ENCODE measurements at places on chromosomes 7 and 10.

DNA sequence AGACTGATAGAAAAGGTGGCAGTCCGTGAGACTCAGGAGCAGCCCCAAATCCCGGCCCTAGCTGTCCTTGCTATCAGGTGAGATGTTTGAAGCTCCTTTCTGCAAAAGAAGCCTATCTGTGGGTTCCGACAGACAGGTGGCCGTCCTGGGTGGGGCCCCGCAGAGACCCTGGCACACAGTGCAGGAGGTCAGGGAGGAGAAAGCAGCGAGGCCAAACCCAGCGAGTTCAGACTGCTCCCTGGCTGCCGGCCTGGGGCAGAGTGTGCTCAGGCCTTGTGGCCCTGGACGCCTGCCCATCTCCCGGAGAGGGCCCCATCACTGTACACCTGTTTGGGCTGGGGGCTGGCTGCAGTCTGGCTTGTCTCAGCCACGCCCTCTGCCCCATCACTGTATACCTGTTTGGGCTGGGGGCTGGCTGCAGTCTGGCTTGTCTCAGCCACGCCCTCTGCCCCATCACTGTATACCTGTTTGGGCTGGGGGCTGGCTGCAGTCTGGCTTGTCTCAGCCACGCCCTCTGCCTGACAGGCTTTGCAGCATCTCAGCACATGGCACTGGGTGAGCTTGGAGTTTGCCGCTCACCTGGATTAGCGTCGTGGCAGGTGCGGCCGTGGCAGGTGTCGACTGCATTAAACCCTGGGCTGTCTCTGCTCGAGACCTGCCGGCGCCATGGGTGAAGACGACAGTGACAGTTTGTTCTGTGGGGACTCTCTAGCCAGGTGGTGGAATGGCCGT is 11.8 kb upstream of the PRKAR1B start:
- no peak for DNase-seq

- no peak for DNase-seq
Observed at GRCh38 chr7:30912731-30912985, 1.0 kb downstream of the AQP1 start.

GRCh38 chr7:26103596-26103995 is 48.4 kb upstream of the NFE2L3 start:
- no peak for DNase-seq

GRCh38 chr10:59944339-59944935 is 38.1 kb upstream of the CCDC6 start:
- no peak for DNase-seq

DNA sequence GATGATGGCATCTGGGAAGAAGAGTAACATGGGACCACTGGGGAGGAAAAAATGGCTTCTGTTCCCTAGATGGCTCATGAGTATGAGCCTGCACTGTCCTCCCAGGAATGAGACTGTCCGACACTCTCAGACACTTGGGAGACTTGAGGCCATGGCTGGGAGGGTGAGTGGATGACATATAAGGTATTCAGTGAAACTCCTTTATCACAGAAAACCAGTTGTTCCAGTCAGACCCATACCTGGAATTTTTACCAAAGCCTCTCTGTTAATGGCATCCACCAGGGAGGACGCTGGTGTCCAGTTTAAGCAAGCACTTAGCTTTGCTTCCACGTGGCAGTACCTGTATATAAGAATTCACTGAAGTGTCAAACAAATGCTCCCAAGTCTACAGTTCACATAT is 116.7 kb upstream of the C10orf90 start:
- DNase-seq: no peak

- DNase-seq: no peak
Observed at GRCh38 chr10:118730756-118731456, 23.9 kb downstream of the CACUL1 start.

GRCh38 chr10:7475939-7476338 is 65.1 kb upstream of the SFMBT2 start:
- DNase-seq: no peak

DNA sequence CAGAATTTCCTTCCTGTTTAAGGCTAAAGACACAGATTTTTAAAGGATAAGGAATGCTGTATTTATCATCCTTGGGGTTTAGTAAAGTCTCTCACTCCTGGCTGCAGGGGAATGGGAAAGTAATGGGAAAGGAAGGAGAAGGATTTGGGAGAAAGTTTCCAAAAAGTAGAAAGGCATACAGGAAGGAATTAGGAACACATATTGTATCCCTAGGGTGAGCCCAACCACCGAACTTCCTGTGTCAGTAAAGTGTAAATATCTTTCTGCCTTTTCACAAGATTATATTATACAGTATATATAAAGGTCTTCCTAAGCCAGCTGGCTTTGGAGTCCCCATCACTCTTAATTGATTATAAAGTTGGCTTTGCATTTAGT is 12.0 kb upstream of the UBE2D1 start:
- DNase-seq: no peak

GRCh38 chr7:140857048-140857447 is 67.7 kb downstream of the BRAF start:
- no peak for DNase-seq

DNA sequence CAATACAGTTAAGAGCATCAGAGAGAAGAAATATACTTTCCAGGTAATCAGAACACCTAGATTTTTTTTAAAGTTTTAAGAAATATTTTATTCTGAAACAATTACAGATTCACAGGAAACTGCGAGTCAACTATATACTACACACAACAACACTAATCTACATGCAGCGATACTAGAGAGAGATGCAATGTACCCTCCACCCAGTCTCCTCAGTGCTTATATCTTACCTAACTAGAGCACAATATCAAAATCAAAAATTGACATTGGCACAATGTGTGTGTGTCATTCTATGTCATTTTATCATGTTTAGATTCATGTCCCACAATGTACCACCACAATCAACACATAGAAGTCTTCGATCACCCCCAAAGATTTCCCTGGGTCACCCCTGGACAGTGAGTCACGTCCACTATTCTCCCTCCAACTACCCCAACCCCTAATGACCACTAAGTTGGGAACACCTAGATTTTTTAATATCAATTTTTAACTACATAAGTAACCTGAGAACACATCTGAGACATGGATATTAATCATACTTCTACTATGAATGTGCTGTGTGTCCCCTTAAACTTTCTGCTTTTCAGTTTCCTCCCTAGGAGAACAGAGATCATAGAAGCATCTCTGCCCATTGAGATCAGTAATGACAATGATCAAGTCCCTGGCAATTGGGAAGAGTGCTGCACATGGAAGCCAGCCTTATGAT is 86.5 kb downstream of the GSAP start:
- DNase-seq: no peak

DNA sequence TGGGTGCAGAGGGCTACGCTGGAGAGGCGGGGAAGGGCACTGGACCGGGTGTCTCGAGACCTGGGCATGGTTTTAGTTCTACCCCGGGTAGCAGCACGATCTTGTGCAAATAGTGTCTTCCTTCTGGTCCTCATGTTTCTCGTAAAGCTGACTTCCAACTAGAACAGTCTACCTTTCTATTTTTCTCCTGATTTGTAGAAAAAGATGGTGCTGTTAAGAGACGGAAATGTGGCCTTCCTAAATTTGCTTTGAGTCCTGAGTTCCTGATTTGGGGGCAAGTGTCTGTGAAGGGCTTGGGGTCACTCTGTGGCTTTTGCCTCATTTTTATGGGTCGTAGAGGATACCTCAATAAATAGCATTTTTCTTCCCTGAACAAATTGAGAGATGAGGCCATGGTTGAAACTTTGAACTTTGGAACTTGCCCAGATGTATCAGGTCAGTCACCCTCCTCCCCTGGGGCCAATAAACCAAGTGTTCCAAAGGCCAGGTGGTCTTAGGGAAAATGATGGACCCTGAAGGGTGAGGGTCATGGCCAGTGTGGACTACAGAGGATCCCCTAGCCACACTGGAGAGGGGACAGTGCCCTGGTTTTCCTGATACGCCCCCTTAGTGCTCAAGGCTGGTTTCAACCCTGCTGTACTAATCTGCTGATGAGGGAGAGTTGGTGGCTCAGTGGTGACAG is 45.2 kb downstream of the GRK5 start:
- DNase-seq: no peak

GRCh38 chr7:50564640-50565558 is at the start of gene DDC:
DDC (minus strand) TSS chr7:50565405; CDS start chr7:50544085, 21,320 bp downstream.
- no peak for DNase-seq

GRCh38 chr10:49504528-49504927 is 34.4 kb downstream of the ERCC6 start:
- DNase-seq: no peak

GRCh38 chr7:124267154-124267553 is 234.3 kb upstream of the TMEM229A start:
- DNase-seq: no peak

DNA sequence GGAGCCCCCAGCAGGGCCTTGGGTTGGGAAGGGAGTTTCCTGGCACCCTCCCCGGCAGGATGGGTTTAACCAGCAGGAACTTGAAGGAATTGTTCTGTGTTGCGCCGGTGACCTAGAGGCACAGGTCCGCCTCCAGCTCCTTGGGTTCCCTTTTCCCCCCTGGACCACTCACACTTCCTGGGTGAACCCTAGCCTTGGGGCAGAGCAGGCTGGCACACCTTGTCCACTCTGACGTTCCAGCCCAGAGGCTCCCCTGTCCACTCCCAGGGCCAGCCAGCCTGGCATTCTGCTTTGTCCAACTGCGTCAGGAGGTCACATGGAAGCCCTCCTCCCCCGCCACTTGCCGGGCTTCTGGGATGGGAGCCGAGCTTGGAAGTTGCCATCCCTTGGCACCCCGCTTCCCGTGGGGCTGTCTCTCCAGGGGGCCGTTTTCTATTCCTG is 25.8 kb downstream of the TMEM120A start:
- no peak for DNase-seq

- no peak for DNase-seq
Observed at GRCh38 chr7:100887516-100888290, 1.8 kb downstream of the UFSP1 start.

DNA sequence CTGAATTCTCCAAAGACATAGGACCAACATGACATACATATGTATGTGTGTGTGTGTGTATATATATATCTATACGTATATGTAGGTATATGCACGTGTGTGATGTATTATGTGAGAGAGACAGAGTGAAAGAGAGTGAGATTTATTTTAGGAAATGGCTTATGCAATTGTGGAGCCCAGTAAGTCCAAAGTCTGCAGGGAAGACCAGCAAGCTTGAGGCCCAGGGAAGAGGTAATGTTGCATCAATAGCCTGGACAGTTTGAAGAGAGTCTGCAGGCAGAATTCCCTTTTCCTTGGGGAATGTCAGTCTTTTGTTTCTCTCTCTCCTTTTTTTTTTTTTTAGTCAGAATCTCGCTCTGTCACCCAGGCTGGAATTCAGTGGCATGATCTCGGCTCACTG is 33.0 kb upstream of the CARD11 start:
- DNase-seq: no peak

DNA sequence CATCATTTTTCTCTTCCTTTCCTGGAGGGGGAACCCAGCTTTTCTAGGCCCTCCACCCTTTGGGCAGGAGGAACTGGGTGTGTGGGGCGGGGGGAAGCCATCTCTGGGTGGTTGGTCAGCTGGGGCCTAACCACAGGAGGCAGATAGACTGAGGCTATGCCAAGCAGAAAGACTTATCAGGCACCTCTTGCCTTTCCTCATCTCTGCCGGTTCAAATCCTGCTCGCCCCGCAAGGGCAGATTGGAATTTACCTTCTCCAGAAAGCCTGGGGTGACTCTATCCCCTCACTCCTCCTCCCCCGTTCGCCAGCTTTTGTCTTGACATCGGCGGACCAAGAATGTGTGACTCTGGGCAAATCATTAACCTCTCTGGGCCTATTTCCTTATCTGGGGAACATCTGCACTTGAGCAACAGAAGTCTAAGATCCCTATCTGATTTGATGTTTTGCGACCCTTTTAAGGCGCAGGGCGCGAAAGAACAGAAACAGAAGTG is 584 bp upstream of the GARS1 start:
- DNase-seq: no peak

DNA sequence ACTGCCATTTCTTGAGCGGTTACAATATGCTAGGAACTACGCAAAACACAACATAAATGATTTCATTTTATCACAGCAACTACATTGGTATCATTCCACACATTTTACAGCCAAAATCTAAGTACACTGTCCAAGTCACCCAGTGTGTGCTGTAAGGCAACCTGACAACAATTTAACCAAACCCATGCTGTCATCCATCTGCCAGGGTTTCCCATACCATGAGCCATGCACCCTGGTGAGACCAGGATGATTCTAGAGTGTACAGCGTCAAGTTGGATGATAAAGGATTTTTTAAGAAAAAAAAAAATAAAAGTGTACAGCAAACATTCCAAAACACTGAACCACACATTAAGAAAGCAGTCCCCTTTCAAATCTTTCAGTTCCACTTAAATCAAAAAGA is 52.9 kb downstream of the PIK3AP1 start:
- DNase-seq: no peak

DNA sequence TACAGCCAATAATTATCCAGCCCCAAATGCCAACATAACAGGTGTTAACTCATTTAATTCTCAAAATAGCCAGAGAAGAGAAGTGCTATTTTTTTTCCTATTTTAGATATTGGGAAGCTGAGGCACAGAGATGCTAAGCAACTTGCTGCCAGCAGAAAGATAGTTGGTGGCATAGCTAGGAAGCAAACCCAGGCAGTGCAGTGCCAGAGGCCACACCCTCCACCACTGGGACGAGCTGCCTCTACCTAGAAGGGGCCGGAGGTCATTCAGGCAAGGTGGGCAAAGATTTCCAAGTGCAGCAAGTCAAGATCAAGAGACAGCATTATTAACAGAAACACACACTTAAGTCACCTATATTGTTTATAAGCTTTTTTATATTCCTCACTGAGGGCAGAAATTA is 654.1 kb downstream of the INHBA start:
- DNase-seq: no peak

DNA sequence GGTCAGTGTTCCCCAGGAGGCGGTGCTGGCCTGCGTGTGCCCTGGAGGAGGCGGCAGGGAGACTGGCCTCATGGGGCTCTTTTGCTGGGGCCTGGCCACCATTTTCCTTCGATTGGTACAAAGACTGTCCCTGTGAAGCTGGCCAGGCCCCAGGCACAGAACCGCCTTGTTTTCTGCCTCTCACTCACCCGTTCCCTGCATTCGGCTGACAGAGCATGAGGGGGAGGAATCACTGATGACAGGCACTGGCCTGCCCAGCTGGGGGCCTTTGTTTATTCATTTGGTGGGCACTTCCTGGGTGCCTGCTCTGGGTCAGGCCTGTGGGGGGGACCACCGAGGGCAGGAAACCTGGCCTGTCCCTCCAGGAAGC is 139.2 kb downstream of the FAM53B start:
- DNase-seq: no peak

DNA sequence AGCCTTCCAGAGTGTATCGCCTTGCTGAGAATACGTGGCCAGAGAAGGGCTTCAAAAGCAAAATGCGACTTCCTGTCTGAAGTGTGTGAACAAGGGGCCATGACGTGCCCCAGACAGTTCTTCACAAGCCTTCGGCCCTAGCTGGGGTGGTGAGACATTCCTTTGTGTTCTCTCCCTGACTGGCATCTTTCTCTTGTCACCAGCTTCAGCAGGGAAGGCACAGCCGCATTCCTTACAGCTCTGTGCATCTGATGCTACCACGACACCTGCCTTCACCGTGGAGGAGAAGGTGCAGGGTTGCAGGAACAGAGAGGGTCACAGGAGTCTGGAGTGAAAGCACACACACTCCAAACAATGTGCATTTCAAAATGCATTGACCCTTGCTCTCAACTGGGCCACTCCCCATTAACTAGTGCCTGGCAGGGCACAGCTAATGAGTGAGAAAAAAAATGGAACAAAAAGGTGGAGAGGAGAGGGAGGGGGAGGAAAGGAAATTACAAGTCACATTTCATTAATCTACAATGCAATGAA is 93.4 kb downstream of the GPR26 start:
- DNase-seq: no peak

All from AG04449 (cell line).